ENCODE measurements at places on chromosomes 6 and 20. TPM values are rescaled to one million over a fixed set of nuclear protein-coding genes. Genes with fewer than 3 reads are reported as not detected.

The TCP11 gene
- 0.06 TPM for total RNA-seq

The RALGAPB gene
- total RNA-seq = 14.1 TPM

The FAM217A gene
- not detected for total RNA-seq

The SYNDIG1 gene
- 0.80 TPM for total RNA-seq

The BPIFB2 gene
- not detected for total RNA-seq

GRCh38 chr6:161444464-161444863 is 170.6 kb upstream of the AGPAT4 start:
- peak; percentile 73 for DNase-seq

DNA sequence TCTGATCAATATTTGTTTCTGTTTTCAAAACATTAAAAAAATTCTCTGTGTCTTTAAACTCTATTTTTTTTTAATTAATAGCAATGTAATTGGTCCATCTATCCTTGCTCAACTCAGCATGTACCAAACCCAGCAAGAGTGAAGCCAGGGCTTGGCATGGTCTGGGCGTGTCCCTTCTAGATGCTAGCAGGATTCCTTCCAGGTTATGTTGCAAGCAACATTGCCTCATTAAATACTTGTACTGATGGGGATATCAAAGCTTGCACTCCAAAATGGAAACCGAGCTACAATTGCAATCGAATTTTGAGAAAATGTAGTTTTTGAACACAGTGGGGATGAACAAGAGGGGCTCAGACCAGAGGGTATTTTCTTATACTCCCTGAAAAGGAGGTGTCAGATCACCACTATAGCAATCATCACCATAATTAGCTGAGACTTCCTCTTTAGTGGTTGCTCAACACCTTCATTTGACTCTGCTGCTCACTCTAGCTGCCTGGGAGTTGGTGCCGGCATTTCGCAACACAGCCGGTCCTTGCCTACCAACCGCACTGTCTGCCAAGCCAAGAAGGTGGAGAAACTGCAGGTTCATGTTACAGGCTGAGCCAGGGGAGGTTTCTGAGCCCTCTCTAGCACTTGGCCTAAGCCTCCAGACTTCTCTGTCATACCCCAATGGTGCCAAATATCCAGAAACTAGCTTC is 67.8 kb upstream of the RALGAPA2 start:
- peak; percentile 69 for DNase-seq

DNA sequence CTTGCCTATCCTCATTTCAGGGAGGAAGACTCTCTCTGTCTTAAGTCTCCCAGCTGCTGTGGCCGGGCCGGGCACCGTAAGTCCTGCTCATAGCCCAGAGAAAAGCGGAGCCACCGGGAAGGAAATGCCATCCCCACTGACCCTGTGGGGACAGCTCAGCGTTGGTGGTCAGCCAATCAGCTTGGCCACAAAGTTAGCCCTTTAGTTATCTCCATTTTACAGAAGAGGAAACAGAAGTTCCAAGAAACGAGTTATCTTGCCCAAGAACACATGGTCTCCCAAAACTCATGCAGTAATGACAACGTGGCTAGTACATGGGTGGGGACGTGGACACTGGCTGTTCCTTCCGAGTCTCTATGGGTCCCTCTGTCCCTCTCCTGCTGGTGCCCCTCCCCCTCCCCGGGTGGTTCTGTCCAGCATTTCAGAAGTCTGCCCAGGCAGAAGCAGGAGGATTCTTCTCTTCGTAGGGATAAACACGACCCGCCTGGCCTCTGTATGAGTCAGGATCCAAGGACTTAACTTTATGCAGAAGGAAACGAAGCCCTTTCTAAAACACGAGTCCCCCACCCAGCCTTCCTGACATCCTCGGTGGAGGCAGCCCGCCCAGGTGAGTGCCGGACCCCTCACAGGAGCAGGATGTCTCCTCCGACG is 273.8 kb downstream of the CDH4 start:
- peak; percentile 35 for DNase-seq

DNA sequence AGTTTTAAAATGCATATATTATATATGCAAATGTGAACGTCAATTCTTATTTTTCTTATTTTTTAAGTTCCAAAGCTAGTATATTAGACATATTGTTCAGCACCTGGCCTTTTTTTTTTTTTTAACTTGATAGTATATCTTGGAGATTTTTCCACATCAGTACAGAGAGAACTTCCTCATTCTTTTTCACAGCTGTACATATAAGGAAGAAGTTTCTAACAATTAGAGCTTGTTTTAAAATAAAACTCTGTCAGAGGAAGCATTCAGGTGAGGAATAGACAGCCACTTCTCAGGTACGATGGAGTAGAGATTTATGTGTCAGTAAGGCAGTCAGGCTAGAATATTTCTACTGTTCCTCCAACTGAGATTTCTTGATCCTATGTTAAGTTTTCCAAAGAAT is 233.1 kb upstream of the SUPT3H start:
- no peak for DNase-seq

- DNase-seq = no peak
These were observed 59.2 kb downstream of the ANKRD6 start for GRCh38 chr6:89492025-89492640.

GRCh38 chr20:6120491-6120988 is 2.3 kb downstream of the FERMT1 start:
- no peak for DNase-seq

GRCh38 chr6:121055572-121056163 is 278.6 kb downstream of the TBC1D32 start:
- peak; percentile 25 for DNase-seq

DNA sequence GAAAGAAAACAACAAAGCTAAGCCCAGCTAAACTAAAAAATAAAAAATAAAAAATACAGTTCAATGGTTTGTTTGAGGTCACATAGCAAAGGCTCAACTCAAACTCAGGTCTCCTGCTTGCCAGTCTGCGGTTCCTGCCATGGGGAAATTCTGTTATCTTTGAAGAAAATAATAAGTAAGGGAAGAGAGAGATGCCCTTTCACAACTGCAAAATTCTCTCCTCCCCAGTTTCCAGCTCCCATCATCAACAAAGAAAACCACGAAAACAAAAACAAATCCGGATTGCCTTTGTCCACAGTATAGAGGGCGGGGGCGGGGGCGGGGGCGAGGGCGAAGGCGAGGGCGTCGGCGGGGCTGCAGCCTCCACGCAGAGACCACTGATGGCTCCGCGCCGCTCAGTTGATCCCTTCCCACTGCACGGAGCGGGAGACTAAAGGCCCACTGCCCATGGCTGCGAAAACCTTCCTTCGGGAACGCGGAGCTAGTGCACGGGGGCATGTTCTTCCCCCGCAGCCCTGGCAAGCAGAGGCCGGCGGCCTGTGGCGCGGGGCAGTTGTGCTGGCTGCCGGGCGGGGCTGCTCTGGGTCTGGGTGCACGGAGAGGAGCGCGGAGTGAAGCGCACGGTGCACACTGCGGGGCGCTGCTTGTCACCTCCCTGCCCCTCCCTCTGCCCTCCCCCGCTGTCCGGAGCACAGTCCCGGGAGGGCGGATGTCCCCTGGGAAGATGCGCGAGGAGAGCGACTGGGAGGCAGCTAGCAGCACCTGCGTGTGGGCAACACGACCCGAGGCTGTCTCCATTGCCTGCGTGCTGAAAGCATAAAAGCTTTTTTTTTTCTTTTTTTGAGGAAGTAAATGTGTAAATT is 54.1 kb upstream of the TPD52L1 start:
- peak; percentile 68 for DNase-seq

- peak; percentile 57 for DNase-seq
These were observed 38.0 kb downstream of the CITED2 start for GRCh38 chr6:139336488-139336887.

DNA sequence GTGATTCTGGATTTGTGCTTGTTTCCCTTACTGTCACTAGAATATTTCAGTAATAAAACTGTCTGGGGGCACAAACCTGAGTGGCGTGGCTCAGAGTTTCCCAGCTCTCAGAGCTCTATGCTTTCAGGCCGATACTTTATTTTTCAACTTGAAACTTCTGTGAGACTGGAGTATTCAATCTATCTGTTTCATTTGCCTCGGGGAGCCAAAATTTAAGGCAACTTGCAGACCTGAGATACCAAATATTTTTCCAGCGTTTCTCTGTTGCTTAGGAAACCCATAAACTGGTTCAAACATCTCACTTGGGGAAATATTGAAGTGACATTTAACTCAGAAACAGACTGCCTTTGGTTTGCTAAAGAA is 74.7 kb downstream of the SOBP start:
- DNase-seq = no peak

Data from Daoy (cell line).